ENCODE measurements at places on chromosomes 16 and 17.

GRCh38 chr16:25256695-25257469, 763 bp downstream of the ZKSCAN2 start:
- DNase-seq: no peak

GRCh38 chr16:90020838-90021382, 1.7 kb upstream of the DBNDD1 start:
- DNase-seq: no peak

DNA sequence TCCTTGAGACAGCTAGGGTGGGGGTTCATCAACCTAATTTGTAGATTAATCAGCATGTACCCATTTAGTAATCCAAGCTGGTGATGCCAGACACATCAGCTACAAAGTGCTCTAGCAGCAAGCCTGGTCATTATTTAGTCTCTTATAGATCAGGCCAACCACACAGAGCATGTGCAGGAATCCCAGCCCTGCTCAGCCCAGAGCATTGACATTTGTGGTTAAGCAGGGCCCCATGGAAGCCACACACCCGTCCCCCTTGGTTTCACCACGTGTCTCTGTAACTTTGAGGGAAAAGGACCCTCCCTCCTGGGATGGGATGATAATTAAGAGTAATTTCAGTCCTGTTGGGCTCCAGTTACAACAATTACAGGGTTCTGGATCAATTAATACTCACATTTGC, 268.8 kb upstream of the RPL38 start:
- DNase-seq: no peak

- no peak for DNase-seq
Measured at GRCh38 chr17:20203761-20204263, 194.7 kb downstream of the SPECC1 start.

DNA sequence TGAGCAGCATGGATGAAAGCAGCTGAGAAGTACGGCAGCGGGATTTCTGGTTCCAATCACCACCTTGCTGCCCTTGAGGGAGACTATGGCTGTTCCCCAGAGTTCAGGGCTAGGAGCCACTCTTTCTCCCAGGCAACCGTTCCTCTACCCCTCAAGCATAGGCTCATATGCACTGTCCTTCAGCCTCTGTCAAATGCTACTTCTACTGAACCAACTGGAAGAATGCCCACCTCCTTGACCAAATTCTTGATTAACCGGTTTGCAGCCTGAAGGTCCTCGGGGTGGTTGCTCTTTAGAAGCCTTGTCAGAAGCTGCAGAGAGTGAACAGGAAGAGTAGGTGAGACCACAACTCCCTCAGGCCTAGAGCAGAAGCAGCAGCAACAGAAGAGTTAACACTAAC, 23.8 kb downstream of the GGA2 start:
- no peak for DNase-seq

DNA sequence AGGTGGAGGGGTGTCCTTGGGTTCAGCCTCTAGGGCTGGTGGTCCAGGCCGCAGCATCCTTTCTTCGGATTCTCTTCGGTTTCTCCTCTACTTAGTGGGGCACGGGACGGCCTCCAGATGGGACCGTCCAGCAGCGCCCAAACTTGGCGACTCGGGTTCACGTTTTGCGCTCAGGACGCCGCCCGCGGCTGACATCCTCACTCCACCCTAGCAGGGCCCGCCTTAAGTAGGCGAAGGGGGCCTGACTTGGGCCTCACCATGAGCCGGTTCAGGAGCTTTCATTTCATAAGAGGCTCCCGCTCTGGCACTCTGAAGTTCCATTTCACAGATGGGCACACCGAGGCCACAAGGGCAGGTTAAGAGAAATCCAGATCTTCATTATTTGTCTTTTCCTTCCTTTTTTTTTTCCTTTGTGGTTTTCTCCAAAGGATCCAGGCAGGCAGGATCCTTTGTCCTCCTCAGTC, 141.2 kb downstream of the SEC14L1 start:
- DNase-seq: no peak

- peak; percentile 16 for DNase-seq
Measured at GRCh38 chr17:48023400-48024148, 14.0 kb downstream of the COPZ2 start.

DNA sequence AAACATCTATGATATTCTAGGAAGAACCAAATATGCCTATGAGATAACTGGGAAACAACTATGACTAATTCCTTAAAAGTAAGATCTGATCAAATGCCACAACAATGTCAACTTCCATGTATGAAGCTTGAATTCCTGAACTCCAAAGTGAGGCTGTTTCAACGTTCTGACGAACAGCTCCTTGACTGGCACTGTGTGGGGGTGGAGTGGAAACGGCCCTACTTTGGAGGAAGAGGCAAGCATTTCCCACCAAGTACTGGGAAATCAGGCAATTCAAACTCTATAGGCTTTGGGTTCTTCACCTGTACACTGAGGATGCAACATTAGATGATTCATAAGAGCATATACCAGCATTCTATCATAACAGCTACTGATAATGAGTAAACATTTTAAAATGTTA, 187.2 kb downstream of the CDK5R1 start:
- no peak for DNase-seq

- DNase-seq: no peak
Measured at GRCh38 chr16:4945560-4946502, 8.9 kb upstream of the PPL start.

DNA sequence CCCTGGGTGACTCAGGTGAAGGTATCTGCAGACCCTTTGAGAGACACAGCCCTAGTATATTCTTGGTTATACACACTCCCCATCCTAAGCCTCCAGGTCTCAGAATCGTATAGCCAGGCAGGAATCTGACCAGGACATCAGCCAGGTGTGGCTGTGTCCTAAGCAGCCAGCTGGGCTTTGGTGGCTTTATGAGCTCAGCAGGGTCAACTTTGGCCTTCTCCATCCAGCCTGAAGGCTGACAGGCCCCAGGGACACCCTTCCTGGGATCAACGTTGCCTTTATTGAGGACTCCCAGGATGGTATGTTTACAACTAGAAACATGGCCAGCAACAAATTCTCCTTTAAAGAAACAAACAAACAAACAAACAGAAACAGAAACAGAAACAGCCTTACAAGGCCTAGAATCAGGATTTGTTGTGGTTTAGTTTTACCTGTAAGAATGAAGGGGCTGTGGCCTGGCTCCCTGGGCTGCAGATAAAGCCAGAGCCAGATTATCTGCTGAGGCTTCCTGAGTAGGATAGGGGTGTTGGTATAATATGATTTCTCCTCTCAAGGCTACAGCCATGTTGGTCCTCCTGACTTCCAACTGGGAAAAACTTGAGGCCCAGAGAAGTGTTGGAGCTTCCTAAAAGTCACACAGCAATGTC, 8.5 kb downstream of the KIF19 start:
- DNase-seq: no peak

GRCh38 chr17:37239690-37240334, 136.0 kb upstream of the C17orf78 start:
- DNase-seq: no peak

DNA sequence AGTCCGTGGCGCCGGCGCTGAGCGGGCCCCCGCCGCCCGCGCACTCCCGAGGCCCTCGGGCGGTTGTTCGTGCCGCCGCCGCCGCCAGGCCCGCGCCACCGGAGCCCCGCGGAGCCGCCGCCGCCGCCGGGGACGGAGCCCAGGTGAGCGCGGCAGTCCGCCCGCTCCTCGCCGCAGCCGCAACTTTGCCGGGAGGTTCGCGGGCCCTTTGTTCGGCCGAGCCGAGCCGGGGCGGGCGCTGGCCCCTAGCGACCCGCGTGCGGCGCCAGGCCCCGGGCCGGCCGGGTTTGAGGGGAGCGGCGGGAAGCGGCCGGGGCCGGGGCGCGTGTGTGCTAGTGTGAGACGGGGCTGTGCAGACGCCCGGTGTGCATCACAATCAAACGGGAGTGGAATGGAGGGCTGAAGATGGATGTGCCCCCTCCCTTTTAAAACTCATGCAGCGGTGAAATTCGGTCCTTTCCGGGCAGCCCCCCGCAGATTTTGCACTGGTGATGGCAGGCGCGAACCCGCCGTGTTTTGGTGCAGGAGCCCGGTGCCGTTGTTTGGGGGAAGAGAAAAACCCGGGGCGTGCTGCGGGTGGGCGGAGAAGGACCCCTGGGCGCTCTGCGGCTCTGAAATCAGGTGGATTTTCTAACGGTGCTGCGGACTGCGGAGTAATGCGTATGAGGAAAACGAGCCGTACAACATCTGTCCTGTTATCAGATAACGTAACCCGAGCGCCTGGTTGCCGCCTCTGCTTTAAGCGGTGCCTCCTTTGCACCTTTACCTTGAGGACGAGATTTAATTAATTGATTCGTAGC, 823 bp downstream of the TNRC6C start:
- DNase-seq: peak; percentile 25

DNA sequence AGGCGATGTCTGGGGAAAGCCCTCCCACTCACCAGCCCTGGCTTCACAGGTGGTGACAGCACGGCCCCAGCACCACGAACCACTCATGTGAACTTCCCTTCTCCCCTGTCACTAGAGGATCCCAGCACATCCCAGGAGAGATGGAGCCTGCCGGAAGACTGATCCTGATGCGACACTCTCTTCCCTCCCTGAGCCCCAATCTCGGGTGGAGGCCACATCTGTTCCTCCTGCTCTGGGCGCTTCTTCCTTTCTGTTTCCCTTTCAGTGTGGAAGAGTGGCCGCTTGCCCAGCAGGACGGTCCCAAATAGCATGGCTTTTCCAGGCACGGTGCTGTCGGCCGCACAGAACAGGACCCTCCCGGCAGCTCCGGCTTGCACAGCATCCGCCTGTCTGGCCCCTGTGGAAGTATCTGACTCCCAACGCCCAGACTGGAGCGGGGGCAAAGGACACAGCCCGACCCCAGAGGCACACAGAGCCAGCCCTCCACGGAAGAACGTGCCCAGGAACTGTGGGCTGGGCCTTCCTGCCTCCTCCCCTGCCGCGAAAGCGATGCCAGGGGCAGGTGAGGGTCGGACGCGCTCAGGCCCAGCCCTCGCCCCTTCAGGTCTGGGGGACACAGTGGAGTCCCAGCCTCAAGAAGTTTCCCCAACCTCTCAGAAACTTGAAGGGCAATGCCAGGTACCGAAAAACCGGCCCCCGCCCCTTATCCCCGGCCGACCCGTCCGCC, 37.6 kb downstream of the CBFA2T3 start:
- no peak for DNase-seq

GRCh38 chr16:1022466-1022865, 40.9 kb downstream of the SOX8 start:
- DNase-seq: no peak

DNA sequence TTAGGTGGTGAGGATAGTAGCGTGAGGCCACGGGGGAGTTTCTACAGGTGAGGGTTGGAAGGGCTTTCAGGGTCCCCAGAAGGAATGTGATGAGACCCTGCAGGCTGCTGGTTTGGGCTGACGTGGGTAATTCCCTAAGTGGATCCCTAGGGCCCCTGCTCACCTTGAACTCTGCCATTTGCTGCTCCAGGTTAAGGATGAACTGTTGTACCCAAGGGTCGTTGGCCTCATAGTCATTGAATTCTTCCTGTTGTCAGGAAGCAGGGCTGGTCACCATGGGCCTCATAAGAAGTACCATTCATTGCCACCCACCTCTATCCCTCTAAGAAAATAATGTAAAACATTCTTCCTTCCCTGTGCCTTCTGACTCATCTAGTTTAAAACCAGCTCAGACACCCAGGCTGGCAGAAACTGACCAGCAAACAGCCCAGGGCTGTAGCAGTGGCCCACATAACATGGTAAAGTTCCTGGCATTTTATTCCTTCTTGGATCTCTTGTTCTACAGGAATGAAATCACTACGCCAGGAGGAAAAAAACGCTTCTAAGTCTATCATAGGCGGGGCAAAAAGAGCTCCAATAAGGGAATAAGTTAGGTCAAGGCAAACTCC, 27.6 kb downstream of the FCSK start:
- DNase-seq: no peak

DNA sequence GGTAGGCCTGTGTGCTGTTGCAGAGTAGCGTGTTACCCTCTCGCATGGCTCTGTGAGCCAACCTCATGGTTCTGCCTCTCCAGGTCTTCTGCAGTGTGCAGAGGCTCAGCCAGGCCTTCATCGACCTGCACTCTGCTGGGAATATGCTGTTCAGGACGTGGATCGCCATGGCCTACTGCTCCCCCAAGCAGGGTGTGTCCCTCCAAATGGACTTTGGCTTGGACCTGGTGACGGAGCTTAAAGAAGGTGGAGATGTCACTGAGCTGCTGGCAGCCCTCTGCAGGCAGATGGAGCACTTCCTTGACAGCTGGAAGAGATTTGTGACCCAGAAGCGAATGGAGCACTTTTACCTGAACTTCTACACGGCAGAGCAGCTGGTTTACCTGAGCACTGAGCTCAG, 75.8 kb upstream of the ENDOV start:
- DNase-seq: no peak

DNA sequence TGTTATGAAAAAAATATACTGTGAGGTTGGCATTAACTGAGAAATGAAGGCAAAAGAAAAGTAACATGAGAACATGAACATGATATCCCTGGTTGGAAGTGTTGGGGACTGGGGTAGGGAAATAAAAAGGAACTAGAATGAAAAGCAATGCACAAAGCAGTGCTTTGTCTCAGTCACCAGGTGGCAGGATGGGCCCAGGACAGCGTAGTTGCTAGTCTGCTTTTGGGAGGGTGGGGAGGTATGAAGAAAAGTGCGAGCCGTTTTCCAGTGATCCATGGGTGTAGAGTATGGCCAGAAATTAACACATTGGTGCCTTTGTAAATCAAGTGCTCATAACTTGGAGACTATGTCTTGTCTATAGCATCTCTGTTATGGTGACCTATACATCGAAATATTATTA, 662.5 kb upstream of the SALL1 start:
- DNase-seq: no peak

- no peak for DNase-seq
Measured at GRCh38 chr17:69223809-69224208, 4.8 kb downstream of the ABCA10 start.

DNA sequence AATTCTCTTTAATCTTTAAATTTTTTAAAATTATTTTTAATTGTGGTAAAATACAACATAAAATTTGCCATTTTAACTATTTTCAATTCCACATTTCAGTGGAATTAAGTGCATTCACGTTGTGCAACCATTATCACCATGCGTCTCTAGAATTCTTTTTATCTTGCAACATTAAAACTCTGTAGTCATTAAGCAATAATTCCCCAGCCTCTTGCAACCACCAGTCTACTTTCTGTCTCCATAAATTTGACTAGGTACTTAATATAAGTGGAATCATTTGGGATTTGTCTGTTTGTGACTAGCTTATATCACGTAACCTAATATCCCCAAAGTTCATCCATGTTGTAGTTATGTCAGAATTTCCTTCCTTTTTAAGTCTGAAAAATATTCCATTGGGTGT, 79.1 kb downstream of the TAOK1 start:
- no peak for DNase-seq

DNA sequence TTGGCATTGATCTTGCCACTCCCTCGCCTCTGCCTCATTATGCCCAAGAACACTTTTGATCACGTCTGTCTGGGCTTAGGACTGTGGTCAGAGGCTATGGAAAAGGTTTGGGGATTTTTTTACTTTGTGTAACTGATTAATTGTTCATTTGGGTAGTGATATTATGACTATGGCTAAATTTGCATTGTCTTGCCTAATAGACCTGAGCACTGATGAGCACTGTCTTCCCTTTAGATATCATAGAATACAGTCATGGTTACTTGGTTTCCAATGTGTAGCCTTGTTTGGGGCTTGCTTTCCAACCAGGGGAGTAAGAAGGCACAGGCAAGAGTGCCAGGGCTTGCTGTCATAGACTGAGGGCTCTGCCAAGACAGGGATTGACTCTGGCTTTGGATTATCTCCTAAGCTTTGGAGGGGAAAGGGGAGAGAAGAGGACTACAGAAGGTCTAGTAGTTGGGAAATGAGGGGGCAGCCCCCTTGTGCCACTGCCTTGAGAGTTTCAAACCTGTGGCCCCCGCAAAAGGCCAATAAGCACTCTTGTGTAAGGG, 13.7 kb downstream of the LIMD2 start:
- DNase-seq: no peak

GRCh38 chr17:67212714-67213417, 32.1 kb downstream of the HELZ start:
- DNase-seq: no peak

GRCh38 chr17:9382626-9383025, 193.0 kb downstream of the STX8 start:
- DNase-seq: no peak
